Fibroblast of skin of right quadriceps (primary cell): ENCODE measurements at places on chromosomes 3 and 15.

DNA sequence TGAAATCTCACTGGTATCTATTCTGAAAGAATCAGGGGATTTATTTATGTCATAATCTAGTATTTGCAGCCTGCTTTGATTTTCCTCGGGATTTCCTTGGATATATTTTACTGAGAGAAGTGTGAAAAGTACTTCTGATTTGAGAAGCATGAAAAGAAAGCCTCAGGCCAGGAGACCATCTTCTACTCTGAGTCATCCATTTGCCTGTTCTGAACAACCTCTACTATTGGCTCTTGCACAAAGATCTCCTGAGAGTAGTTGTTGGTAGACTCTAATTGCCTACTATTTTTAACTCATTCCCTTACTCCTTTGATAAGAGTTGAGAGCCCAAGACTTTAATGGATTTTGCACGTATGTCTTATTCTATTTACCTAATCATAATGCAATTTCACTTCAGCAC, 318.9 kb downstream of the BCHE start:
- peak; percentile 1 for DNase-seq

- DNase-seq: peak; percentile 65
These were observed 27.2 kb downstream of the PLD1 start for GRCh38 chr3:171783086-171783485.

DNA sequence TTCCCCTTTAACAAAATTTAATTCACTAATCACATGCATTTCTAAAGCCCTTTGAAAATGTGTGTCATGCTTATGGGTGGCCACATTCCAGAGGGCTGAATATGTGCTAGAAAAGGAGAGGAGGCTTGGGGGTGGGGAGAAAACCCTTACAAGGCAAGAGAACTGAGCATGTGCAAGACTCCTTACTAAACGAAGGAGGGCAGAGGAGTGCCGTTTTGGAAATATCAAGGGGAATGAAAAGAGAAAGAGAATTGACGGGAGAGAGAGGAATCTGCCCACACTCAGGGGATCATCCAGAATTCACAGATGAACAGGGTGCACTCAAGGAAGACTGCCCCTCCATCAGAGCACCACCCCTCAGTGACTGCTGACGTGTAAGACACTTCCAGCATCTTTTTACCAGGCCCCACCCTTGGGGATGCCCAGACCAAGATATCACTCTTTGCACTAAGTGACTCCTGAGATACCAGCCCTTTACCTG, 37.9 kb upstream of the TSC22D2 start:
- DNase-seq: peak; percentile 99

DNA sequence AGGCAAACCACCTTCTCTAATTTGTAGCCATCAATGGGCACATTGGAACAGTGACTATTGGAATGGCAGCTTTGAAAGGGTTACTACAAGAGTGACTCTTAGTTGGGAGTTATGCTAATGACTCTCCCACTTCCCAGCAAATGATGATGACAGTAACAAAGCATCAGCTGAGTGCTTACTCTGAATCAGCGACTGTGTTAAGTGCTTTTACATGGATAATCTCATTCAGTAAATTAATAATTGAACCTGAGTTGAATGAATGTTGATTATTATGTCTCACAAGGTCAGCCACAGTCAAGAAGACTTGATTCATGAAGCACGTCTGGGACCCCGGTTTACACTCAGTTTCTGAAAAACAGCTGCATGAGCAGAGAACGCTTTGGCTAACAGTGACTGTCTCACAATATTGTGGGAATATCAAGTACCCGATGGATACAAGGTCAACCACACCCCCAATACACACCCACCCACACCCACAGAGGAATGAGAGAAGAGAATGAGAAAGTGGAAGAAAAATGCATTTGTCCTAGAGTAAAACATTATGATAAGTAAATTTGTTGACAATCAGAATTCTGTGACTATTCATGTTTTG, 242.0 kb upstream of the FEZF2 start:
- DNase-seq: peak; percentile 25

DNA sequence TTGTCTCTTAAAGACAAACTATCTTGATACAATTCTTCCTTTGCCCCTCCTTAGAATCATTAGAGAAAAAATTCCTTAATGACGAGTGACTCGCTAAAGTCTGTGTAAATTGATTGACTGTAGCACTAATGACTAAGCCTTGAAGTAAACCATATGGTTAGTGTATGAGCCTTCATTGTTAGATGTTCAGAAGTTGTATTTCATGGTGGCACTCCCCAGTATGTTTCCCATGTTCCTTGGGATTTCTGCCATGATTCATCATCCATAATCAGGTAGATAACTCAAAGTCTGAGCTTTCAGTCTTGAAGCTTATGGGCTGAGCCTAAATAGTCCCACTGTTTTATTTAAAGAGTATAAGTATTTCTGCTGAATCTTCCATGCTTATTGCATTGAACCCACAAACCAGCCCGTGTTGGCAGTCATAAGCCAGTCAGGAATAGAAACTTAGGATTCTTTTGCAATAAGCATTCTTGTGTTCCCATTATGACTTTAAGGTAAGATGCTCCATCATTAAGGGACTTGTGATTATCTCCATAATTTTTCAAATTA, 371.2 kb upstream of the RARB start:
- DNase-seq: peak; percentile 44

- DNase-seq: no peak
These were observed 11.5 kb downstream of the FEZF2 start for GRCh38 chr3:62361824-62362223.

- peak; percentile 37 for DNase-seq
These were observed 344.0 kb upstream of the PROK2 start for GRCh38 chr3:72128921-72129320.

GRCh38 chr3:76310667-76311066, 525.3 kb upstream of the ZNF717 start:
- DNase-seq: no peak

GRCh38 chr3:5181469-5182141, 5.9 kb upstream of the EDEM1 start:
- DNase-seq: no peak

- peak; percentile 34 for DNase-seq
These were observed 1.4 kb downstream of the MFGE8 start for GRCh38 chr15:88911766-88912118.

GRCh38 chr15:80620931-80621330, 74.2 kb upstream of the ABHD17C start:
- no peak for DNase-seq

- peak; percentile 29 for DNase-seq
These were observed 62.0 kb upstream of the NR2E3 start for GRCh38 chr15:71748293-71748718.

GRCh38 chr3:39990532-39990931, 181.1 kb downstream of the MYRIP start:
- peak; percentile 49 for DNase-seq

- no peak for DNase-seq
These were observed 69.0 kb downstream of the SLC12A8 start for GRCh38 chr3:125143538-125143937.

GRCh38 chr3:126537116-126537729, 13.3 kb downstream of the CHST13 start:
- DNase-seq: no peak

GRCh38 chr3:166171695-166172094, 334.5 kb upstream of the BCHE start:
- no peak for DNase-seq

GRCh38 chr15:69424001-69424400, 9.9 kb downstream of the KIF23 start:
- DNase-seq: peak; percentile 33

DNA sequence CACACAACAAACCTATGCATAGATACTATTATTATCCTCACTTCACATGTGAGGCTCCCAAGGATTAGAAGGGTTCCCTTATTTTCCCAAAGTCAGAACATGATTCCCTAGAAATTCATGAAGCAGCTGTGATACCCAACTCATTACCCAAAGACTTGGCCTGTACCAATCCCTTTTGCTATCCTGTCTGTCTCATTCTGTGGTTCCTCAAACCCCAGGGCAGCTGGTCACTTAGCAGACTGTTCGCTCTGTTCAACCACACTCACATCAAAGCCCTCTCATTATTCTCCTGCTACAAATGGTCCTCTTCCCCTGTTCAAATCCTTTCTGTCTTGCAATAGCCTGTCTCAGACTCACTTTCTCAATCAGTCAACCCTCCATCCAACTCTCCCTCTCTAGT, 154.3 kb upstream of the TRIM42 start:
- no peak for DNase-seq

DNA sequence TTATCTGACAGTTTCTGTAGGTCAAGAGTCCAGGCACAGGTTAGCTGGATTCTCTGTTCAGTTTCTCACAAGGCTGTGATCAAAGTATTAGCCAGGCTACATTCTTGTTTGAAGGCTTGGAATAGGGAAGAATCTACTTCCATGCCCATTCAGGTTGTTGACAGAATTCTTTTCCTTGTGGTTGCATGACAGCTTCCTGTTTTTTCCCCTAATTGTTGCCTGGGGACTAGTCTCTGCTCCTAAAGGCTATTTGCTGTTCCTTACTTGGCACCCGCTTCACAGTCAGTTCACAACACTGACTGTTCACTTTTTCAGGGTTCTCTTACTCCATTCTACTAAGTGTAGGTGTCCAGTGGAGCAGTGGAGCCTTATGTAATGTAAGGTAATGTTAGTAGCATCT, 115.4 kb upstream of the GBE1 start:
- DNase-seq: no peak

DNA sequence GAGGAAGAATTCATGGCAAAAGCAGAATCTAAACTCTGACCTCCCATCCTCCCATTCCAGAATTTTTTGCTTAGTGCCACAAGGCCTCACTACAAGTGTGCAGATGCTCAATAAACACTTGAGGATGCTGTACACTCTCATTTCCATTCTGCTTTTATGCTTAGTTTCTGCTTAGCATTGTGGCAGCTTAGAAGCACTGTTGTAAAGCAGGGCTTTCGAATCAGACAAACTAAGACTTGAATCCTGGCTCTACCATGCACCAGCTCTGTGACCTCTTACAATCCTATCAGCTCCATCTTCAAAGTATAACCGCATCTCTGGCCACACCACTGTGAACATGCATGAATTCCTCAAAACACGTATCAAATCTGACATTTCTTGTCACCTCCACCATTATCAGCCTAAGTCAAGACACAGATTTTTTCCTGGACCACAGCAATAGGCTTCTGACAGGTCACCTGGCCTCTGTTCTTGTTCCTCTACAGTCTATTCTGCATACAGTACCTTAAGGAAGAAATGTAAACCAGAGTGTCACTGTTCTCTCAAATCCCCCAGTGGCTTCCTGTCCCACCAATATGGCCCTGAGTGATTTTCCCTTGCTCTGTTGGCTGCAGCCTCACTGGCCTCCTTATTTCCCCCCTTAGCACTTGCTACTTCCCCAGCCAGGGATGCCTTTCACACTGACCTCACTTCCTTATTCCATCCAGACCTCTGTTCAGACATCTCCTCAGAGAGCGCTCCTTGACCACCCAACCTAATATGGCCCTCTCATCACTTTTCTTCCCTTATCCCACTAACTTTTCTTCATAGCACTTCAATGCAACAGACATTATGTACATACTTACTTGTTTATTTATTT, 8.1 kb upstream of the PHC3 start:
- DNase-seq: no peak

DNA sequence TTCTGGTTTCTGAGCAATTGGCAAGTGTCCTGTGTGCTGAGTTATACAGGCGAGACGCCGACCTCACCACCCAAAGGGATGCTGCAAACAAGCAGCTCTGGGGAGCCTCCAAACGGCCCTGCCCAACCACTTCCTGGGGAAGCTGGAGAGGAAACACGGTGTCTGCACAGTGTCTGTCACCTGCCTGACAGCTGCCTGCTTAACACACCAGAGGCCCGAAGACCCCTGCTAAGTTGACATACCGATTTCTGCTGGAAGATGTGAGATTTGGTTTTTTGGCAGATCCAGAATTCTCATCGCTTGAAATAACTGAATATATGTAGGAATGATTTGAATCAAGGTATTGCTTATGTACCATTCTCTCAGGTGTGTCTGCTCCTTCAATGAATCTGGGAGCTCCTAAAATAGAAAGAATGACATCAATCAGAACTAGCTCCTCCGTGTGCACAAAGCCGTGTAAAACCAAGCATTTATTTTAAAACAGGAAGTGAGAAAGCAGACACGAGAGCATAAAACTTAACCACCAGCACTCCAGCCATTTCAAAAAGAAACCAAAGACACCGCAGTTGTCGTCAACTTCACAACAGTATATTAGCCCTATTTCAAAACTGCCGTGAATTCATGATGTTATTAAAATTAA, 27.2 kb downstream of the LRRC2 start:
- DNase-seq: peak; percentile 67

DNA sequence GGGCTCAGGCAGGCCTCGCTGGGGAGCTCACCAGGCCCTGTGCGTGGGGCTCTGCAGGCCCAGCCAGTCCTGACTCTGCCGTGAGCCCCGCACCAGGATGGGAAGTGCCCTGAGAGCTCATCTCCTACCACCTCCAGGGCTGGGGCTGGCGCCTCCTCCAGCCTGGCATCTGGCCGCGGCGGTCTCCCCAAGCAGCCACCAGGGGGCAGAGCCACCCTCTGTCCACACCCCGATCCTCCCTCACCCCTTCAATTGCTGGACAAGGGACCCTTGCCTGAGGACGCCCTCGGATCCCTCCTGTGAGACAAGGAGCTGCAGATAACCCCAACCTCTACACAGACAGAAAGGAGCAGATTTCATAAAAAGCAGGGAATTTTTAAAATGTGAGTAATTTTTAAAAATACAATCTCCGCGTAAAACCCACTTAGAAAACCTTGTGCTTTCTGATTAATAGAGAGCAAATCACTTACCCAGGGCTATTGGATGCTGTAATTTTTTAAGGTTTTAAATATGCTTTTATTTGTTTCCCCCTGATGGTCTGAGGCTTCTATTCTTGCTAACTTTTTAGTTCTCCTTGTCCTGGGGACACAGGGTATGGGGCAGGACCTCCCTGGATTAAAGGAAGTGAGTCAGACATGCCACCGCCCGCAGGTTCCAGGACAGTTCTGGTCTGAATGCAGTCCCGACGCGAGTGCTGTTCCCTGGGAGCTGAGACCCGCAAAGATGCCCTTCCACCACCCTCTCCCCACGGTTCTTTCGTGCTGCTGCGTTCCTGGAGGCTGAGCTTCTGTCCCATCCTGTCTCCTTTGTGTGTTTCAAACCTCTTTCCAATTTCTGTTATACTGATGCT, 52.3 kb upstream of the CHRNA7 start:
- DNase-seq: peak; percentile 24

GRCh38 chr15:79101866-79102581, 11.4 kb upstream of the RASGRF1 start:
- peak; percentile 7 for DNase-seq

DNA sequence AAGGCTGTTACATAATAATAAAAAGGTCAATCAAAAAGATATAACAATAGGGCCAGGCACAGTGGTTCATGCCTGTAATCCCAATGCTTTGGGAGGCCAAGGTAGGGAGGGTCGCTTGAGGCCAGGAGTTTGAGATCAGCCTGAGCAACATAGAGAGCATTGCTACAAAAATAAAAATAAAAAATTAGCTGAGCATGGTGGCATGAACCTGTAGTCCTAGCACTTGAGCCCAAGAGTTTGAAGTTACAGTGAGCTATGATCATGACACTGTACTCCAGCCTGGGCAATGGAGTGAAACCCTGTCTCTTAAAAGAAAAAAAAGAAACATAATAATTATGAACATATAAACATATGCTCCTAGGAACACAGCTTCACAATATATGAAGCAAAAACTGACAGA, 29.3 kb downstream of the AVEN start:
- no peak for DNase-seq
